Hypothalamus (tissue), 51 donors: ENCODE measurements at places on chromosomes 12 and 14.

DNA sequence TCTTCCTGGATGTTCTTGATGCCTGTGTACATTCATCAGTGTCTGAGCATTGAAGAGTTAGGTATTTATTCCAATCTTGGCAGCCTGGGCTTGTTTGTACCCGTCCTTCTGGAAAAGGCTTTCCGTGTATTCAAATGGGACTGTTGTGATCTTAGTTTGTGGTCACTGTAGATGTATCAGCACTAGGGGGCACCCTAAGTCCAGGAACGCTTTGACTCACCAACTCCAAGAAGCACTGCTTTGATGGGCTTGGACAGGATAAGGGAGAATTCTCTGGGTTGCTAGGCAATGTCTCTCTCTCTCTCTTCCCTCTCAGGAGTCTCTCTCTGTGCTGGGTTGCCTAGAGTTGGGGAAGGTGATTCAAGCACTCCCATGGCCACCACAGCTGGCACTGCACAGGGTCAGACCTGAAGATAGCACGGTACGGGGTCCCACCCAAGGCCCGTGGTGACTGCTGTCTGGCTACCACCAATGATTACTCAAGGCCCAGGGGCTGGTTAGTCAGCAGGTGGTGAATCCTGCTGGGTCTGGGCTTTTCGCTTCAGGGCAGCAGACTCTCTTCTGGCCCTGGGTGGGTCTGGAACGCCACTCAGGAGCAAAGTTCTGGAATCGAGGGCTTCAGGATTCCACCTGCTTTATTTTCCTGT, 211.1 kb upstream of the RGS6 start:
- no peak for DNase-seq

- DNase-seq = no peak
These were observed 232.2 kb upstream of the PLEKHG7 start for GRCh38 chr12:92470608-92471021.

GRCh38 chr14:52031781-52032180, 37.1 kb downstream of the NID2 start:
- no peak for DNase-seq

DNA sequence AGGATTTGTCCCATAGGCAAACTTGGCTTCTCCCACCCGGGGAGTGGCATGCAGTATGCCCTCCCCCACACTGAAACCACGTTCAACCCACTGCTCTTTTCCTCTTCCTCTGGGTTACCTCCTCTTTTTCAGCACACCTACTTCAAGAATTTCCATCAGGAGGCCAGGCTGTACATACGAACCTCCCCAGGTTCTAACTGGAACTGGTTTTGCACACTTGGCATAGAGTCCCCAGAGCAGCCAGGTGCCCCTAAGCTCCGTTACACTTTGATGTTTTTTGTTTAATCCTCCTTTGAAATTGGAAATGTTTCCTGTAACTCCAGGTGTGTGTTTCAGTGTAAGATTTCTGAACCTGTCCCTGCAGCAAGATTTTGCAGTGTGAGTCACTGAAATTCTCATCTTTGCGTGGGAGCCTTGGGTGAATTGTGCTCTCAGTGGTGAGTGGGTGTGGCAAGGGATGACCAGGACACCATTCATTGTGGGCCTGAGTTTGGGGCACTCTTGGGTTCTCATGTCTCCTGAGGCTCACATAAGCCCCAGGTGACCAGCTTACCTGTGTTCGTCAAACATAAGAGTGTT, 18.2 kb downstream of the CD9 start:
- no peak for DNase-seq

DNA sequence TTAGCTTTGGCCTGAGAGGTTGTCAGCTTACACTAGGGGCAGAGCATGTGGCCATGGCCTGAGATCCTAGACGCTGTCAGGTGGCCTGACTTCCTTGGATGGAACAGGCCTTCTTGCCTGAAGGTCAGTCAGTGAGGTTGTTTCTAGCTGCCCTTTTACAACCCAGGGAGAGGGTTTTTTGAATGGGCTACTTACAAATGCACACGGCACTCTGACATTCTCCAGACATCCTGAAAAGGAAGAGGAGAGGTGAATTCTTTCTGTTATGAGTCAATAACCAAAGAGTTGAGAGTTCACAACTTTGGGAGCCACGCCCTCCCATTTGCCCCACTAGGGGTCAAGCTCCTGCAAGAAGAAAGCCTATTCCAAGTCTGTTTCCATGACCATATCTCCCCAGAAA, 7.8 kb downstream of the KRT76 start:
- no peak for DNase-seq

- DNase-seq = no peak
These were observed 411 bp downstream of the BTBD7 start for GRCh38 chr14:93332397-93332852.

GRCh38 chr12:124745891-124746570, 117.6 kb downstream of the SCARB1 start:
- peak; percentile 95 for DNase-seq

DNA sequence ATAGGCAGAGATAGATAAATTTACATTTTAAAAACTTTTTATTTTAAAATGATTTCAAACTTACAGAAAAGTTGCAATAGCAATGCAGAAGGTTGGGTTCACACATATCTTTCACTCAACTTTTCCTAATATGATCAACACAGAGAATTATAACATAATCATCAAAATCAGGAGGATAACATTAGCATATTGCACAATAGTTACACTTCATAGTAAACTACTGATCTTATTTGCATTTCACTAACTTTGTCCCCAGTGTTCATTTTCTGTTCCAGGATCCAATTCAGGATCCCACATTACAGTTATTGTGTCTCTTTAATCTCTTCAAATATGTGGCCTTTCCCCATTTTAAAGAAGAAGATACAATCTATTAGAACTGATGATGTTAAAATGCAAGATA, 115.4 kb upstream of the ETV6 start:
- no peak for DNase-seq

DNA sequence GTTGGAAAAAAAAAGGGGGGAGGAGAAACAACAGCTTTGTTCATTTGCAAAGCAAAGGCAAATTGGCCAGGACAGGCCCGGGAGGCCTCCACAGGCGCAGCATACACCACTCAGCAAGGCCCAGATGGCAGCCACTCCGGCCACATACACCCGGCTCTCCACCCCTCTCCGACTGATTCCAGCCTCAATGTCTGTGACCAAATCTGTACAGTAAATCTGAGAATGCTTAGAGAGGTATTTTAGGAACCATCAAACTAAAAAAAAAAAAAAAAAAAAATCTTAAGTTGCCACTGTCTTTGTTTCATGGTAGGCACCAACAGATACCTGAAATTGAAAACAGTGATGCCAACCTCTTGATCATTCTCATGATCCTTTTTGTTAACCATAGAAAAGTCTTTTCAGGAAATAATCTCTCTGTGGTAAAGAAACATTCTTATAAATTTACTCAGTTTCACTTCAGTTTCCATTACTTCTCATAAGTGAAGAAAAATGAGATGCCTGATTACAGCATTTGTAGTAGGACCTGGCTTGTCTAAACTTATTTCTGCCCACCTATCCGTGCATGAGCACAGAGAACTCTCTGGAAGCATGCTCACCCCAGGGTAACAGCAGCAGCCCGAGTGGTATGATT, 20.2 kb downstream of the VPS37B start:
- DNase-seq = no peak

- no peak for DNase-seq
These were observed 65.4 kb upstream of the RFLNA start for GRCh38 chr12:124229520-124229919.

GRCh38 chr12:102406033-102406584, 74.3 kb downstream of the IGF1 start:
- DNase-seq = peak; percentile 46

DNA sequence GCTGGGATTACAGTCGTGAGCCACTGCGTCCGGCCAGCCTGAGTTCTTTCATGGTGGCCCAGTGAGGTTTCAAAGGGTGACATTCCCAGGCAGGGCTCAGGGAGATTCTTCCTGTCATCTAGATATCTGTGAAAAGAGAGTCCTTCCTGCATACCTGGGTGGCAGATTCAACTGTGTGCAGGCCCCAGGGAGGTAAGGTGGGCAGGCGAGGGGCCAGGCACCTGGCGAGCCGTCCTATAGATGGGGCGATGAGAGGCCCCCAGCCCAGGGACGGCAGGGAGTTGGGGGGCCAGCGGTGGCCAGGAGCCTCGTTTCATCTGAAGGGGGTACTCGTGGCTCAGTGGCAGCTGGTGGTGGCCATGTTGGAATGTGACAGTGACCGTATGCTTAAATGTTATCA, 7.1 kb upstream of the EP400 start:
- DNase-seq = no peak

DNA sequence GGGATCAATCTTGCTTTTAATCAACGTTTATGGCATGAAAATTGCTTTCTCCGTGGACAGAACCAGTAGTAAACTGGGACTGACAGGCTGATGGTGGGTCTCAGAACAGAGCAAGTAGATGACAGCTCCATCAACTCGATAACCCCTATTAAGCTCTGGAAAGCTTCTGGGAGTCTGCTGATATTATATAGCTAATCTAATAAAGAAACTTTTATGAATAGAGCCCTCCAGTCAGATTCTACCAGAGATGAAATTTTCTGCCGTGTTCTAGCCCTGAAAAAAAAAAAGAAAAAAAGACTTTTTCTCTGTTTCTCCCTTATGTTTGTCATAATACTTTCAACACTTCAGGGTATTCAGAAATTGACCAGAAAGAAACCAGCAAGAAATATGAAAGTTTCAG, 171.6 kb downstream of the APAF1 start:
- no peak for DNase-seq

GRCh38 chr12:84497819-84498218, 414.8 kb downstream of the SLC6A15 start:
- DNase-seq = no peak

DNA sequence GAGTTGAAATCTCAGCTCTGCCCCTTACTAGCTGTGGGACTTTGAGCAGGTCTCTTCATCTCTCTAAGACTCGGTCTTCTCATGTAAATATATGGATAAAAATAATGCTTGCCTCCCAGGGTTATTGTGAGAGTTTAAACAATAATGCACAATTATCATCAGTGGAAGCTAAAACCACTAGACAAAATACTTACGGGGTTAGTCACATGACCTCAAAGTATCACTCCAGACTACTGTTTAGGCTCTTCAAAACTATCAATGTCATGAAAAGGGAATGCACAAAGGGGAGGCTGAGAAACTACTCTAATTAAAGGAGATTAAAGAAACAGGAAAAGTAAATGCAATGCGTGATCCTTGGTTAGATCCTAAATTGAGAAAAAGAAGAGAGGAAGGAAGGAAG, 24.5 kb upstream of the TSPAN11 start:
- DNase-seq = no peak

DNA sequence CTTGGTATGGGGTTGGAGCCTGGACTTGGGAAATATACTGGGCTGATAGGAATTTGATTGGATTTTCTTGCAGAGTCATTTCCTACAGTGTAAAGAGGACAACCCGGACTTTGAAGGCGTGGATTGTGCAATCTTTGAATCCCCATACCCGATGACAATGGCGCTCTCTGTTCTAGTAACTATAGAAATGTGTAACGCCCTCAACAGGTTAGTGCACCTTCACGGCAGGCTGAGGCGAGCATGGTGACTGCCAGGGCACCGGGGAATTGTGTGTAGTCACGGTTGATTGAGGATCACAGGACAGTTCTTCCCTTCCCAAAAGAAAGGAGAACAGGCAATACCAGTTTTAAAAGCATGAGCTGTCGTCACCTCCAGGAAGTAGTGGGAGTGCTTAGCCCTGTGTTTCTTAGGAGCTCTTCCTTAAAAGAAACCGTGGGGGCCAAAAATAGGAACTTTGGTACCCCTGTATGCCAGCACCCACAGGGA, 58.3 kb downstream of the ANAPC7 start:
- DNase-seq = no peak
